ENCODE measurements at places on chromosomes 11 and 22. TPM values are rescaled to one million over a fixed set of nuclear protein-coding genes. Genes with fewer than 3 reads are reported as not detected.

- DNase-seq: no peak
Measured at GRCh38 chr11:36019722-36020121, 75.9 kb downstream of the LDLRAD3 start.

- DNase-seq: no peak
Measured at GRCh38 chr11:64132982-64133705, 32.8 kb downstream of the MACROD1 start.

DNA sequence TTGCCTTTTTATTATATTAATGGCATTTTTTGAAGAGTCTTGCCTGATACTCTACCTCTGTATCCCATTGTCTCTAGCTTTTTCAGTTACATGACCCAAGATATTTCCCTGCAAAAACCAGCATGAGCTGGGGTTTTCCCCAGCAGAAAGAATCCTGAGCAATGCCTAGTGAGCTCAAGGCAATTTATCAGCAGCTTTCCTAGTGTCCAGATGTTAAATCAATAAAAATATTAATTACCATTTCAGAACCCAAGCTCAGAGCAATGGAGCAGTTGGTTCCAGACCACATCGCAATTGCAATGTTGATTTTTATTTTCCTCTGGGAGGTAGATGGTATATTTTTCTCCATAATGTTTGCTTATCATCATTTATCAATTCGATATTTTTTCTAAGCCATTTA, 137.2 kb downstream of the RAB38 start:
- DNase-seq: no peak

DNA sequence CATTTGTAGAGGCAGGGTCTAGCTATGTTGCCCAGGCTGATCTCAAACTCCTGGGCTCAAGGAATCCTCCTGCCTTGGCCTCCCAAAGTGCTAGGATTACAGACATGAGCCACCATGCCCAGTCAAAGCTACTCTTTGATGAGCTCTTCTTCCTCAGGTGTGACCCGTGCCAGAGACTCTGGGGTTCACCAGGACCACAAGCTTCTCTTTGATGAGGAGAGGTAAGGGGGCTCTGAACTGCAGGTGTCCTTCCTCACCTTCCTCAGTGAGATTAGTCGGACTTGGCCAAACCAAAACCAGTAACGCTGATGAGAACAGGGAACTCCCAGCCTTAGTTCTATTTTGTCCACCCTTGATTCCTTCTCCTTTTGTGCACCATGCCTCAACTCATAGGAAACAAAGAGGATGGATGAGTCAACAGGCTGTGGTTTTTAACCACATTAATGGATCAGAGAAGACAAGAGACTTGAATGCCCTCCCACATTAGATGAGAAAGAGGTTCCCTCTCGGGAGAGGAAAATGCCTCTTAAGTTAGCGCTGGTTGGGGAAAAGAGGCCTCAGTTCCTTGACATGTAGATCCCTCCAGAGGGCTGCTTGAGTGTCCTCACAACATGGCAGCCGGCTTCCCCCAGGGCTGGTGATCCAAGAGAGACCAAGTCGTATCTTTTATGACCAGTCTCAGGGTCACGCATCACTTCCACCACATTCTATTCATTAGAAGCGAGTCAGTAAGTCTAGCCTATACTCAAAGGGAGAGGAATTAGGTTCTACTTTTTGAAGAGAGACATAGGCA, 25.7 kb upstream of the CTR9 start:
- no peak for DNase-seq

RPS6KA4 gene
- total RNA-seq: 18.1 TPM

KRTAP5-2 gene
- not detected for total RNA-seq

- DNase-seq: peak; percentile 68
Measured at GRCh38 chr11:66326261-66327111, 9.6 kb upstream of the CD248 start.

GRCh38 chr22:36981247-36981775, 37.9 kb downstream of the TST start:
- no peak for DNase-seq

DNA sequence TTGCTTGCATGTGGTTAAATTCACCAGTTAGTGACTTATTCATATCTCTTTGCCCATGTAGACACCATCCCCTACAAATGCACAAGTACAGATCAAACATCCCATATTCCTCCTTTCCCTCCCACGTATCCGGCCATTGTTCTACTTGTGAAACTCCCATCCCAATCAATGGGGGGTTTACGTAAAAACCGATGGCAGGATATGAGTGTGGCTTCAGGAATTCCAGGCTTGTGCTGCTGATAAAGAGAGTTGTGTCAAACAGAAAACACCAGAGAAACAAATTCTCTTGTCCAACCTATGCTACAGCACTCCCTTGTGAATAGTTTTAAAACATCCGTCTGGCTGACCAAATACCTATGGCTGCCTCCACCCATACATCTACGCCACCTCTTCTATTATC, 15.5 kb downstream of the FLI1 start:
- no peak for DNase-seq

TRIM64 gene
- total RNA-seq: not detected

INS gene
- not detected for total RNA-seq

- no peak for DNase-seq
Measured at GRCh38 chr22:38416621-38417251, 38.3 kb downstream of the KCNJ4 start.

- DNase-seq: no peak
Measured at GRCh38 chr11:109986488-109986887, 106.7 kb upstream of the ZC3H12C start.

GRCh38 chr22:29243874-29244446, 23.8 kb downstream of the RHBDD3 start:
- DNase-seq: no peak

OR2AG1 gene
- not detected for total RNA-seq

- DNase-seq: no peak
Measured at GRCh38 chr22:29914165-29914564, 31.2 kb downstream of the MTMR3 start.

DNA sequence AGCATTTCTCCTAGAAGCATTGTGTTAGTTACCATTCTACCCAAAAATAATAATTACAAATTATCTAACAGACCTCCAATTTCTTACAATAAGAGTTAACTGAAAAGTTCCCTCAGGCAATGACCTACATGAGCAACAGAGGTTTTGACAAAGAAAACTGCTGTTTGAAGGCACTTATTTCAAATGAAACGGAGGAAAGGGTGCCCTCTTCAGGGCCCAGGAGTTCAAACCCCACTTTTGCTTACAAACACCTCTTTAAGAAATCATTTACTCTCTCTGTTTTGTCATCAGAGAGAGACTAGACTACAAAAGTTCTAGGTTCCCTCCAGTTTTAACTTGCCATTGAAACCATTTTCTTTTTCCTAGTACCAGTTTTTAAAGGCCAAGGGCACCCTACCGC, 56.7 kb downstream of the AMBRA1 start:
- DNase-seq: no peak

DNA sequence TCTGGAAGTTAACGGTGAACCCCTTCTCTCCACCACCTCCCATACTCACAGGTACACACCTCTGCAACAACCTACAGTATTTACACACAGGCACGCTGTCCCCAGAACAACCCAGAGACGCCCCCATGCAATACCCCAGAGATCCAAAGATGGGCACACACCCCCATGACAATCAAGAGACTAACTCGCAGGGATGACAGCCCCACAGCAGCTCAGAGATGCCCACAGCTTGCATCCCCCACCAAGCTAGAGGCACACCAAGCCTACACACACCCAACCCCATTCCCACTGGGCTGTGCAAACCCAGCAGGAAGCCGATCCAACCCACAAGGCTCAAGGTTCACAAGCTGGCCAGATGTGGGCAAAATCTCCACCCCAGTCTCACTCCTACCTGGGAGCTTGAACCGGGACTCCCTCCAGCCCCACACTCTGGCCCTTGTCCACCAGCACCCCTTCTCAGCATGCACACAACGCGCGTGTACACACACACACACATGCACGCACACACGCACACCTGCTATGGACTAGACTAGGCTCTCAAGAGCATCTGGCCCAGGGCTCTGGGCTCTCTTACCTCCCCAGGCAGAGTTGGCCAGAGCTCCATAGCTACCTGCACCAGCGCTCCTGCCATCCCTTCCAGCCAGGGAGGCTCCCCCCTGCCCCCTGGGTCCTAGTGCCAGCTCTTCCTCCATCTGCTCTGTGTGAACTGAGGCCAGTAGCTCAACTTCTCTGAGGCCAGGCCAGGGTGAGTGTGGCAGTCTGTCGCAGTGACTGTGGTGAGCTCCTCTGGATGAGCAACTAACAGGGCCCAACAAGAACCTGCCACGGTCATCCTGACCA, 11.5 kb downstream of the STARD10 start:
- DNase-seq: no peak

- no peak for DNase-seq
Measured at GRCh38 chr11:132256528-132257279, 886.3 kb downstream of the NTM start.

DNA sequence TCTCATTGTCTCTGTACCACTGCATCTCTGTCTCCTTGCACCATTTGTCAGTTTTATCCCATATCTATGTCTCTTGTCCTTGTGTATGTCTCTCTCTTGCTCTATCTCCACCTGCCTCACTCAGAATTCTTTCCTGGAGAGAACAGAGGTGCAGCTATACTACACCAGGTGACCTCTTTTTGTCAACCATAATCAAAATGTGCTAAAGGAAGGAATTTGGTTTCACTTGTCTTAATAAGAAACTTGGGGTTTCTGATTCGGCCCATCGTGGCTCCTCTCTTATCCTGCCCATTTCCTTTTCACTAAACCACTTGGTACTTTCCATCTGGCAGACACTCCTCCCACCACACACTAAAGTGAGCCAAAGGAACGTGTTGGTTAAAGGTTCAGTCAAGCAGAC, 2.0 kb upstream of the C11orf42 start:
- DNase-seq: no peak

GRCh38 chr11:105106140-105106539, 33.4 kb downstream of the CARD18 start:
- DNase-seq: no peak

OR2AT4 gene
- total RNA-seq: not detected

DNA sequence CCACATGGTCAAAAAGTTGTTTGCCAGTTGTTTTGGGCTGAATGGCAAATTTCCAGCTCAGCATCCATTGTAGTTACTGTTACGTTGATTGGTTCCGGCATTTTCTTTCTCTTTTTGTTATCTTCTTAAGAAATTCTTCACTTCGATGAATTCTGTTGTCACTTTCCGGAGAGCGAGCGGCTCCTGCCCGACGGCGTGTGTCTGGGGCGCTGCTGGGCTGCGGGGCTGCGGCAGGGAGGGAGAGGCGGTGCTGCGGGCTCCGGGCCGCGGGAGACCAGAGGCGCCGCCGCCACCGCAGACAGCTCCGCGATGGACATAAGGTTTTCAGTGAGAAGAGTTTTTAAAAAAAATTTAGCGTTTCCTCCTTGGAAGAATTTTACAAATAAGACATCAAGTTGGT, 117.4 kb downstream of the RRM1 start:
- no peak for DNase-seq

DNA sequence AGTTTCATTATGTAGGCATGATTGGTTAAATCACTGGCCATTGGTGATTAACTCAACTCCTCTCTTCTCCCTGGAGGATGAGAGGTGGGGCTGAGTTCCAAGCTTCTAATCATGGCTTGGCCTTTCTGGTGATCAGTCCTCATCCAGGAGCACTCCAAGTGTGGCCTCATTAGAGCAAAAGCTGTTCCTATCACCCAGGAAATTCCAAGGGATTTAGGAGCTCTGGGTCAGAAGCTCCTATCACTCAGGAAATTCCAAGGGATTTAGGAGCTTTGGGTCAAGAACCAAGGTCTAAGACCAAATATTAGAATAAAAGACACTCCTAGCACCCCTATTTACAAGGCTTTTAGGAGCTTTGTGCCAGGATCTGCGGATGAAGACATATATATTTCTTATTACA, 168.0 kb upstream of the BDNF start:
- no peak for DNase-seq

- DNase-seq: no peak
Measured at GRCh38 chr11:86301742-86302091, 323 bp upstream of the HIKESHI start.

DNA sequence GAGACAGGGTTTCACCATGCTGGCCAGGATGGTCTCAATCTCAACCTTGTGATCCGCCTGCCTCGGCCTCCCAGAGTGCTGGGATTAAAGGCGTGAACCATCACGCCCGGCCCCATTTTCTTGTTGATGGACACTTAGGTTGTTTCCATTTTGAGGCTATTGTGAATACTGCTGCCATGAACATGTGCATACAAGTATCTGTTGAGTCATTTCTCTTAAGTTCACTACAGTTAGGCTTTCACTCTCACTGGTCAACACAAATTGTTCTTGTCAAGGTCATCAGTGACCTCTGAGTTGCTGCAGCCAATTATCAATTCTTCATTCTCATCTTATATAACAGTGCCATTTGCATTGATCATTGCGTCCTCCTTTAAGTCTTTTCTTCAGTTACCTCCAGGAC, 13.0 kb upstream of the ZBTB44 start:
- DNase-seq: no peak

DNA sequence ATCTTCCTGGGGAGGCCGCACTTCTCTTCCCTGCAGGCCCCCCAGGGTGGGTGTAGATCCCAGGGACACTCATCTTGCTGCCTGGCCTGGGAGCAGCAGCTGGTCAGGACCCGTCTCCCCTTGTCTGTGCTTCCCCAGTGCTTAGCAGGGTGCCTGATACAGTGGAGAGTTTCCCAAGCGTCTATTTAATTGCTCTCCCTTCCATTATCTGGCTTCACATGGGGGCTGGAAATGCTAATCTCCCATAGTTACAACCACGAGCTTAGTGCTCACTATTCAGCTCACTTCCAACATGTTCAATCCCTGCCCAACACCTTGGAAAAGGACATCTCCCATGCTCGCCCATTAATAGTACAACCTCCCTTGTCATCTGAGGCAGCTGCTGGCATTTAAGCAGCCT, 100.5 kb downstream of the DSCAML1 start:
- DNase-seq: no peak

GRCh38 chr11:106208760-106209159, 131.3 kb downstream of the AASDHPPT start:
- DNase-seq: no peak

FADS1 gene
- total RNA-seq: 44.9 TPM

GRCh38 chr11:115895594-115895993, 391.4 kb upstream of the CADM1 start:
- no peak for DNase-seq

All from left cardiac atrium (tissue), 4 donors.